Astrocyte (in vitro differentiated cells and primary cell): ENCODE measurements at places on chromosomes 7 and 10.

DNA sequence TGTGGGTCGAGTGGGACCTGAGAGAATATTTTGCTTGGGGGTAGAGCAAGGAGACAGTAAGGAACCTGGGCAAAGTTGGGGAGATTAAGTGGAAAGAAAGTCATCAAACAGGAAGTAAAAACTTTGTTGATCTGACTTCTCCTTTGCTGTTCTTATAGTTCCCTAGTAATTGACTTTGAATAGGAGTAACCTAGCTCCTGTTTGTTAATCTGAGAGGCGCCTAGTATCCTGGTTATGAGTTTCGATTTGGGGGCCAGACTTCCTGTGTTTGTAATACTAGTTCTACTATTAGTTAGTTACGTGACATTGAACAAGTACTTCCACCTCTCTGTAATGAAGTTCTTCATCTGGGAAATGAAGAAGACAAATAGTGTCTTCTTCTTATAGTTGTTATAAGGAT, 99.1 kb downstream of the ZNF365 start:
- no peak for DNase-seq

- no peak for DNase-seq
Observed at GRCh38 chr10:105413997-105414396, 772.9 kb downstream of the SORCS3 start.

DNA sequence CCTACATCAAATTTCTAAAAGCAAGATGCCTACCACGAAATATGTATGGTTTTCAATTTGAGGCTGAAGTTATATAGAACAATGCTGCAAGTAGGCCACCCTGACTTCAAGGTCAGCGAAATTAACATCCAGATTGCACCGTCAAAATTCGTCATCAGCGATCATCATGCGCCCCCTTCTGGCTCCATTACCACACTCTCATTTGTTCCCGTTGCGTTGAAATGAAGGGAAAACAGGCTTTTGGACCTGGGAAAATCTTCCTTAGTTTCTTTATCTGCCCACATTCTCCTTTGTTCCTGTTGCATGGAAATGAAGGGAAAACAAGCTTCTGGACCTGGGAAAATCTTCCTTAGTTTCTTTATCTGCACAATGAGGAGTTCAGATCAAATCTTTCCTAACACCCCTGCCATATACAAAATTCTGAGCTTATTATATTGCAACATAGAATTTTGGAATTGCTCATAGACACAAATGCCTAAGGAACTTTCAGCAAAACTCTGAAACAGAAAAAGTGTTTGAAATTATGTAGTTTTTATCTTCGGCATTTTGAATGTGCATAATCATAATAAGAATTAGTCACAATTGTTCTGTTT, 98.2 kb upstream of the PRKCQ start:
- DNase-seq: peak; percentile 12

DNA sequence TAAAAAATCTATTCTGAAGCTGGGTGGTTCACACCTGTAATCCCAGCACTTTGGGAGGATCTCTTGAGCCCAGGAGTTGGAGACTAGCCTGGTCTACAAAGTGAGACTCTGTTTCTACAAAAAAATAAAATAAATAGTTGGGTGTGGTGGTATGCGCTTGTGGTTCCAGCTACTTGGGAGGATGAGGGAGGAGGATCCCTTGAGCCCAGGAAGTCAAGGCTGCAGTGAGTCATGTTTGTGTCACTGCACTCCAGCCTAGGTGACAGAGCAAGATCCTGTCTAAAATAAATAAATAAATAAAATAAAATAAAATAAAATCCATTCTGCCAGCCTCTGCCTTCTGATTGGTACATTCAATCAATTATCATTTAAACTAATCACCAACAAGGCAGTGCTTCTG, 17.5 kb downstream of the ZNF33A start:
- DNase-seq: no peak

DNA sequence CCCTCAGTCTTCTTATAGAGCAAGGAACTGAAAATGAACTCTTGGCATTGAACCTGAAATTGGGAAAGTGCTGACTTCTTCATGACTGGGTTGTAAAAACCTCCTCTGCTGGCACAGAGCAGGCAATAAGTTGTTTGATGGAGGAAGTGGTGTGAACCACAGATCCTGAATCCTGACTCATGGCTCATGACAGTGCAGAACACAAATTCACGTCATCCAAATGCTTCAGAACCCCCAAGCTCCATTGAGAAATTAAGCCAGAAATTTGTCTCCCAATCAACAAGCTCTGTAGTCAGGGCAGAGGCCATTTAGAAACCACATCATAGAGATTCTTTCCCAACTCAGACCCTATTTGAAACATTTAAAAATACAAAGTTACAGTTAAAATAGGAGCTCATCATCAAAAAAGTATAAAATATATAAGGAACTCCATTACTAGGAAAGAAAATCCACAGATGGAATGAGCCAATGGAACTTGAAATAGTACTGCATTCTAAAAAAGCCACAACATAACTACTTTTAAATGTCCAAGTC, 10.3 kb upstream of the STK17A start:
- DNase-seq: peak; percentile 100

GRCh38 chr7:22563032-22563501, 63.1 kb upstream of the STEAP1B start:
- no peak for DNase-seq

DNA sequence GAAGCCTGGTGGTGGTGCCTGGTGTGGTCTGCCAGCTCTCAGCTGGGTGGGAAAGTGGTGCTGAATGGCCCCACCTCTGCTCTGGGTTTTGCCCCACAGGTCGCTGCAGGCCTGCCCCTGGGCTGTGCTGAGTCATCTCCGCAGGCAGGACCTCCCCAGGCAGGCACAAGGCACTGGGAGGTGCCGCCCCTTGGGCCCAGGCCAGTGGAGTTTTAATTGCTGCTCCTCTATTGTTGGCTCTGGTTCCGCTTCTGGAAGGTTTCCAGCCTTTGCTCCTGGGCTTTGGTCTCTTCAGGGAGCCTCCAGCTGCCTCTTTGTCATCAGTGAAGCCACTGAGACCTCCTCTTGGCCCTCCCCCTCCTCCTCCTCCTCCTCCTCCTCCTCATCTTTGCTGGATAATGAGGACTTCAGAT, 180.3 kb upstream of the GRB10 start:
- DNase-seq: peak; percentile 63

- DNase-seq: no peak
Observed at GRCh38 chr7:24361001-24361400, 77.0 kb downstream of the NPY start.

GRCh38 chr7:48786951-48787350, 137.4 kb upstream of the CDC14C start:
- DNase-seq: no peak

DNA sequence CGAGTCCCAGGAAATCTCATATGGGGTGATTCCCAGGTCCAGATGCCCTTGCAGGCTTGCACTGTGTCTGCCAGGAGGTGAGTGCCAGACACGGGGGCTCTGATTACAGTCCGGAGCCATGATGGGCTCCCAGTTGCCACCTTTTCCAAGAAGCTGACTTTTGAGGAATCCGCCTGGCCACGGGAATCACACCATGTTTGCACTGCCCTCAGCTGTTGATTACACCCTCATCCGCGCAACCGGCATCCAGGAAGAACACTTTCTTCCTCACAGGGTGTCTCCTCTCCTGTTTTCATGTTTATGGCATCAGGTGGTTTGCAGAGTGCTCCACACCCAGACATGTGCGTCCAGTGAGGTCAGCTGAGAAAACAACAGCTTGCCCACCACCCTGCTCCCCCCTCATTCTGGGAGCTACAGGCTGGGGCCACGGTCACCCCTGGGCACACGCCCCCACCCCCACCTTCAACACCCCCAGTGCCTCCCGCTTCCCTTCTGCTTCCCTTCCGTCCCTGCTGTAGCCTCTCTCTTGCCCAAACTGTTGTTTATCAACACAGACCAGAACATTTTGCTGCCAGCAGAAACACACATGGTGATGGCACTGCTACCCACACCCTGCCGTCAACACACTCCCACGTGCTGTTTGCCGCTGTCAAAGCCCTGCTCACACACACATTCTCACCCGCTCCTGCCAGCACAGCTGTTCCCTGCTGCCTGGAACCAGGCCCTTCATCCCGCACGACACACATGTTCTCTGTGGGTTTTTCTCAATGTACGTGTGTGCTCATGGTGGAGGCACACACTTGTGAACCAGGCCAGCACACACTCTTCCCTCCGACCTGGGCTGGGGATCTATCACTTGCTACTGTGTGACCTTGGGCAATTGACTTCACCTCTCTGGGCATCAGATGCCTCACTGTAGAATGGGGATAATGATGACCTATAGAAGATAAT, 35.8 kb downstream of the DDIT4 start:
- no peak for DNase-seq

DNA sequence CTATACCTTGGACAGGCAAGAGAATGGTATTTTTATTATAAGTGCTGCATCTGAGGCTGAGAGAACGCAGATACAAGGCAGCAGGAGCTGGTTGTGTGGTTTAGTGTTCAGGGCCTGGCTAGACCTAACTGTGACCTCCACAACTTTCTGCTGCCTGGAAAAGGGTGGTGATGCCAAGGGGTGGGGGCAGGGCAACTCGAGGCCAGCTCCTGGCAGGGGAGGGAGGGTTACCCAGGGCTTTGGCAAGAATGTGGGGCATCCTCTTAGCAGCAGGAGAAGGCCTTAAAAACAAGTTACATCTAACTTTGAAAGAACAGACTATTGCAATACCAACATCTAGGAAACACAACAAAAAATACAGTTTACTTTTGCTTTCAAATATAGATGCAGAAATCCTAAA, 13.0 kb downstream of the MXI1 start:
- no peak for DNase-seq

DNA sequence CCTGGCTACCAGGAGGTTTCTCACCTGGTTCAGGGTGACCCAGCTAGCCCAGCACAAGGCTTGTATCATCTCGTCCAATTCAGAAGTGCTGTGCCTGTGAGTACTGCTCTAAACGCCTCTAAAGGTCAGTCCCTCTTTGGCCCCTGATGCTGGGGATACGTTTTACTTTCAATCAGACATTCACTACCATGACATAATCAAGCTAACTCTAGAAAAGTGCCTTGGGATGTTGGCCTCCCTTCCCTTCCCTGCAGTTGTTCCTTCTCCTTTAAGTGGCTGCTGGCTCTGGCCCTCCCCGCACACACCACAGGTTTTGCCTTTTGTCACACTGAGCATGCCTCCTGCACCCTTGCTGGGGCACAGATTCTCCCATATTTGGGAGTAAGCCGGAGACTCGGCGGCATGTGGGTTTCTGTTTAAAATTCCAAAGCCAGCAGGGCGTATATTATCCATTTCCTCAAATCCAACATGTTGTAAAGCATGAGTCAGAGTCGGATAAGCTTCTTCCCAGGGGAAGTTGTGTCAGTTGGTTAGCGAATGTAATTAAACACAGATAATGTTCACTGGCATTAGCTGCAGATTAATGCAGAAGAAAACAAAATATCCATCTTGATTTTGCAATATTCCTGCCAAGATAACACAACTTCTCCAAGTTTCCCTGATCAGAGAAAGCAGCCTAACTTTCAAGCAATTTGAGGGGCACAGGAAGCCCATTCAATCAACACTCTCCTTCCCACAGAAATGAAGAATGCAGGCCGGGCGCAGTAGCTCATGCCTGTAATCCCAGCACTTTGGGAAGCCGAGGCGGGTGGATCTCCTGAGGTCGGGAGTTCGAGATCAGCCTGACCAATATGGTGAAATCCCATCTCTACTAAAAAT, 31.8 kb upstream of the VCL start:
- peak; percentile 99 for DNase-seq

DNA sequence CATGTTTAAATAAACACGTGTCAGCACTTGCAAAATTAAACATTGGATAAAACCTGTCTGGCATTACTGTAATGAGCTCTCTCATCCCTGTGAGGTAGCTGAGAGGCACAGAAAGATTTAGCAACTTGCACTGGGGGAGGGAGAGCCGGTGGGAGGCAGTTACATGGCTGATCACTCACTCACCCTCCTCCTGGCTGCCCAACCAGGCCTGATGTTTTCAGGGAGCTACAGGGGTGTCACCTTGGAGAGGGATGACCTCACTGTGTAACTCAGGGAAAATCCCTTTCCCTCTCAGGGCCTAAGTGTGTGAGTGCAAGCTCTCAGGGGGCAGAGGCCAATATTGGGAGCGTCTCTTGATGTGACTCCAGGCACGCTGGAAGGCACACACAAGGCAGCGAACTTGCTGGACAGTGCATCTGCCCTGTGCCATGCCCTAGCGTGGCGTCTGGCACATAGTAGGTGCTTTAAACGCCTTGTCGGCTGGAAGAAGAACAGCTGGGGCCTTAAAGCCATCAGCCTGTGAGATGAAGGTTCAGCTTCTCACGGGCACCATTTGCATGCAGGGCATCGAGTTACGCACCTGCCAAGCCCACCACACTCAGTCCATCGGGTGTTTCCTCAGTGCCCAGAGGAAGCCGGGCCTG, 51.1 kb downstream of the ELFN1 start:
- peak; percentile 9 for DNase-seq

GRCh38 chr10:48609441-48609840, 4.6 kb upstream of the ARHGAP22 start:
- no peak for DNase-seq

DNA sequence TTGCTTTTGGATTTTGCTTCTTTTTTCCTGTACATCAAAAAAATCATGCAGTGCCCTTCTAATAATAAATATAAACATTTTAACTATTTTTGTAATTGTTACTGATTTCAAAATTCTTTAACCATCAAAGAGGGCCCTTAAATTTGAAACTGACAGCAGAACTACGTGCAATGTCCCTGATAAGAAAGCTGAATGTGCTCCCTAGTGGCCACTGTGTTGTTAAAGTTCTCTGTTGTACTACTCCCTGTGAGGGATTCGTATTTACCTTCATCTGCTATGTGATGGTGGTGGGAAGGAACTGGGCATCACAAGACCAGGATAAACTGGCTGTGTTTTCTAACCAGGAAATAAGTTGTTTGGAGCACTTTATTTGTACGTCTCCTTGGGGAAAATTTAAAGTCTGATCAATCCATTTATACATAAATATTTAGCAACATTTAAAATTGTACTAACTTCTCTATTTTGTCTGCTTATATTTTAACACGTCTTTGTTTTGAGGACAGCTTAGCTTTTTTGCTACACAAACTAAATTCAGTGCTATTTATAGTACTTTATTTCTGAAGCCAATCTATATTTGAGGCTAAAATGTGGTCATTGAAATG, 322.4 kb downstream of the HGF start:
- peak; percentile 56 for DNase-seq

GRCh38 chr7:22417349-22417748, 60.4 kb upstream of the RAPGEF5 start:
- no peak for DNase-seq

GRCh38 chr7:17315974-17316373, 17.5 kb downstream of the AHR start:
- DNase-seq: no peak

GRCh38 chr7:134696261-134696660, 49.6 kb downstream of the BPGM start:
- DNase-seq: no peak

GRCh38 chr7:104317948-104318629, 10.3 kb upstream of the LHFPL3 start:
- DNase-seq: no peak

DNA sequence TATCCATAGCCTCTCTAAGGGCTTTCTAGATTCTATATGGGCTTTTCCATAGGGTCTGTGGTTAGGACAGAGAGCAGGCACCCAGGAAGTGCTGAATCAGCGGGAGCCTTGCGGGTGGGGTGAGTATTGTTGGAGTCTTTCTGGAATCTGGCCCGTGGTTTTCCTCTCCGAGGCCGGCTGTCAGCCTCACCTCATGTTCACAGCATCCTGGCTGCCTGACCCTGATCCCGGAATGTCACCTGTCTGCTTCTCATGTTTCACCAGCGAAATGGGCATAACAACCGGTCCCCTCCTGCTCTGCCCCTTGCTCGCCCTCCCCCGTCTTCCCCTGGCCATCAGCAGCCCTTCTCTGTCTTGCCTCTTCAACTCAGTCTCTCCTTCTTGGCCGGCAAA, 36.5 kb downstream of the DDIT4 start:
- no peak for DNase-seq

GRCh38 chr7:44646176-44646920, 39.9 kb downstream of the OGDH start:
- DNase-seq: no peak
